ENCODE measurements at places on chromosomes 16 and 17.

DNA sequence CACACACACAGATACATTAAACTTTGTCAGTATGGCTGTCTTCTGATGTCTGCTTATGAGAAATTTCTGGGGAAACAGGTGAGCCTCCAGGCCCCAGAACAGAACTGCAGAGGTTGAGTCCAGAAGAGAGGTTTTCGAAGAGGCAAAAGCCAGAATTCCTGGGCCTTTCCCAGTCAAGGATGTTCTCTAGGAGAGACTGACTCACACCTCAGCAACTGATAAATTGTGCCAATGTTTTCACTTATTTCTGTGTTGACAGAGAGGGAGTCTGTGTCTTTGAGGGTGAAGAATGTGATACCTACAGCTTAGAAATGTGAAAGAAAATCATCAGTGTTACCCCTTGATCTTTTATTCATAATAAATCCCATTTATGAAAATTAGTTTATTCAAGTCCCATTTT lies 30.3 kb downstream of the LDHD start:
- DNase-seq: no peak

DNA sequence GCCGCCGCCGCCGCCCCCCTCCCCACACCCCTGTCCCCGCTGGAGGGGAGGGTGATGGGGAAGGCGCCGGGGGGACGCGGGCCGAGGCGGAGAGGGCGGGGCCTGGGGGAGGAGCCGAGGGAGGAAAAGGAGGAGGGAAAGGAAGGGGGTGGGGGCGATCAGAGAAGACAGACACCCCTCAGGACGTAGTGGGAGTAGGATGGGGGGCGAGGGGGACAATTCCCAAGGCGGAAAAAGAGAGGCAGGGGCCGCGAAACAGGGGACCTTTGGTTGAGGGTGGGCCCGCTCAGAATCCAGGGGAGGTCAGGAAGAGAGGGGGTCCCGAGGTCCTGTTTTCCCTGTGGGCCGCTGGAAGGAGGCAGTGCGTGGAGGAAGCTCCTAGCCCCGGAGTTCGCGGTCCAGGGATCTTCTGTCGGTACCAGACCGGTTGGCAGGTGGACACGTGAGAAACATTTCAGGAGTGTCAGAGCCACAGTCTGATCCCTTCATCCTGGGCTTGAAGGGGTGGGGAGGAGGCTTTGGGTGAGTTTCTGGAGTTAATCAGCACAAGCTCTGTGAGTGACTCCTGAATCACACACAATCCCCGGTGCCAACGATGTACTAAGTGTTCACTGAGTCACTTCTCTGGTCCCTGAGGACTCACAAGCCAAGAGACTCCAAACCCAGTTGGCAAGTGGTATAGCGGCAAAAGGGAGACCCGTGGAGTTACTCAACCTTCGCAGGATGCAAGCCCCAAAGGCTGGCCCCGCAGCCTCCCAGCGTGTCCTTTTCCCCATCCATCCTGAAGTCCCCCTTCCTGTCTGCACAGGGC lies at the start of gene XYLT1:
XYLT1 (minus strand) TSS at position 53 of the 811 bp plus-strand sequence. CDS start 164 bp downstream, outside the sequence.
- DNase-seq: no peak

GRCh38 chr17:63634163-63634562 lies 11.9 kb downstream of the MAP3K3 start:
- no peak for DNase-seq

- DNase-seq: no peak
Observed at GRCh38 chr16:27316038-27316680, 2.4 kb downstream of the IL4R start.

DNA sequence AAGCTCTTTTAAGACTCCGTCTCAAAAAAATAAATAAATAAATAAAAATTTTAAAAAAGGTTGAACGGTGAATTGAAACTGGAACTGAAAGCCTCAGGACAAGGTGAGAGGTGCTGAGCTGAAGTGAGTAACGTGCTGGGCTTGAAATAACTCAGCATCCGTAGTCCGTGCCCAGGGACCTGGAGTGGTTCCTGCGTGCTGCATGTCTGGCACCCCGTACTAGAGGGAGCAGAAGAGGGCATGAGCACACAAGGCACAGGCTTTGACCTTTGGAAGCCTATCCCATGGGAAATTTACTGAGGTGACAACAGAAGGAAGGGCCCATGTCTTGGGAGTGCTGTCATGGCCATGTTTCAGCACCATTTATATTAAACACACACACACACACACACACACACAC lies 4.5 kb upstream of the MEIOB start:
- DNase-seq: no peak

GRCh38 chr17:56710986-56711385 lies 117.5 kb downstream of the NOG start:
- no peak for DNase-seq

DNA sequence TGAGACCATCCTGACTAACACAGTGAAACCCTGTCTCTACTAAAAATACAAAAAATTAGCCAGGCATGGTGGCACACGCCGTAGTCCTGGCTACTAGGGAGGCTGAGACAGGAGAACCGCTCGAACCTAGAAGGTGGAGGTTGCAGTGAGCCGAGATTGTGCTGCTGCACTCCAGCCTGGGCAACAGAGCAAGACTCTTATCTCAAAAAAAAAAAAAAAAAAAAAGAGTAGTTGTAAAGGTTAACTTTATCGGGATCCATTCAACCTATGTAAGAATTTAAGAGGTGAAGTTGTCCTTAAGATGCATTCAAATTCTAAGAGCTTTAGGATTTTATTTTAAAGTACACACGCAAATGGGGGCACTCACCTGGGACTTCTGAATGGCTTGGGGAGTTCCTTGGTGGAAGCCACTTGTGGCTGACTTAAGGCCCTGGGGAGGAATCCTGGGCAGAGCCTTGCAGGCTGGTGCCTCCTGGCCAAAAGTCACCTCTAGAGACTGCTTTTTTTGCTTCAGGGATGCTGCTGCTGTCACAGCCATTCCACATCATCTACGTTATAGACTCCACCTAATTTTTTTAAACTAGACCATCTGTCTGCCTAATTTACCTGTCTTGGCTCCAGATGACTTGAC lies 3.3 kb downstream of the CTCF start:
- no peak for DNase-seq

GRCh38 chr17:7323731-7324437 lies 5.3 kb downstream of the NEURL4 start:
- peak; percentile 15 for DNase-seq

DNA sequence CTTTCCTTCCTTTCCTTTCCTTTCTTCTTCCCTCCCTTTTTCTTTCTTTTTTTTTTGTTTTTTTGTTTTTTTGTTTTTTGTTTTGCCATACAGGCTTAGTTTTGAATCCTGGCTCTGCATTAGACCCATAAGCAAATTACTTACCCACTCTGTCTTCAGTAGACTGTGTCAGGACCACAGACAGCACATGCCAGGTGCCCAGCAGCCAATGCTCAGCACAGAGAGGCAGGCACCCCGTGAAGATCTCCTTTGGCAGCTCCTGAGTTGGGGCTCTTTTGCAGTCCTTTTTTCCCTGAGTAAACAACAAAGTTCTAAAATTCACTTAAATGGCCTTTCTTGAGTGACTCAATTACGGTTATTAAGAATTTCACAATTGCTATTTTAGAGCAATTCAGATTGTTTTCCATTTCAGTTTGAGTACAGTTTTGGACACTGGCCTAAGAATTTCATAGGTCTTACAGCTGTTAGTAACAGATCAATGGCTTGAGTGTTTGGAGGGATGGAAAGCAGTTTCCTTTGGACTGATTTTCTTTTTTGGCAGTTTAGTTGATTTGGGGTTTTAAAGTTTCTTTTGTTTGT lies 26.2 kb upstream of the SLC5A11 start:
- DNase-seq: no peak

- DNase-seq: no peak
Observed at GRCh38 chr16:52997922-52998321, 54.8 kb downstream of the CHD9NB start.

GRCh38 chr16:57622361-57623250 lies 5.8 kb upstream of the ADGRG1 start:
- DNase-seq: no peak

GRCh38 chr16:4373909-4374742 lies 2.5 kb downstream of the VASN start:
- DNase-seq: no peak

GRCh38 chr16:17357307-17358062 lies 113.3 kb downstream of the XYLT1 start:
- no peak for DNase-seq

- DNase-seq: no peak
Observed at GRCh38 chr16:89332243-89332901, 114.9 kb downstream of the ZNF778 start.

DNA sequence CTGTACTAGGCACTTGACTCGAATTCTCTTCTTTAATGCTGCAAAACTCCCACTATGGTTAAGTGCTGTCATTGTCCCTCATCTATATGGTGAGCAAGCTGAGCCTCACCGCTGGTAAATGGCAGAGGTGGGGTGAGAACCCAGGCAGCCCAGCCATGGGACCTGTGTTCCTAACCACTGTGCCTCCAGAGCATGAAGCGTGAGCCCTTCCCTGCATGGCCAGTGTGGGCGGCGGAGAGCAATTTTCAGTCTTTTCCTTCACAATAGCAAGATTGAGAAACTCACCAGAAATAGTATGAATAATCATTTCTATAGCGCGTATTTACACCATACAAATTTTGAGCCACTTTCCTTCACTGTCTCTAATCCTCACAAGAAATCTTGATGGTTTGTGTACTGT lies 9.2 kb downstream of the BFAR start:
- no peak for DNase-seq

GRCh38 chr16:86573646-86574508 lies 4.5 kb upstream of the FOXL1 start:
- no peak for DNase-seq

- DNase-seq: no peak
Observed at GRCh38 chr17:44322236-44322895, 2.3 kb downstream of the SLC25A39 start.

- DNase-seq: peak; percentile 44
Observed at GRCh38 chr17:50297407-50297865, 23.2 kb downstream of the TMEM92 start.

DNA sequence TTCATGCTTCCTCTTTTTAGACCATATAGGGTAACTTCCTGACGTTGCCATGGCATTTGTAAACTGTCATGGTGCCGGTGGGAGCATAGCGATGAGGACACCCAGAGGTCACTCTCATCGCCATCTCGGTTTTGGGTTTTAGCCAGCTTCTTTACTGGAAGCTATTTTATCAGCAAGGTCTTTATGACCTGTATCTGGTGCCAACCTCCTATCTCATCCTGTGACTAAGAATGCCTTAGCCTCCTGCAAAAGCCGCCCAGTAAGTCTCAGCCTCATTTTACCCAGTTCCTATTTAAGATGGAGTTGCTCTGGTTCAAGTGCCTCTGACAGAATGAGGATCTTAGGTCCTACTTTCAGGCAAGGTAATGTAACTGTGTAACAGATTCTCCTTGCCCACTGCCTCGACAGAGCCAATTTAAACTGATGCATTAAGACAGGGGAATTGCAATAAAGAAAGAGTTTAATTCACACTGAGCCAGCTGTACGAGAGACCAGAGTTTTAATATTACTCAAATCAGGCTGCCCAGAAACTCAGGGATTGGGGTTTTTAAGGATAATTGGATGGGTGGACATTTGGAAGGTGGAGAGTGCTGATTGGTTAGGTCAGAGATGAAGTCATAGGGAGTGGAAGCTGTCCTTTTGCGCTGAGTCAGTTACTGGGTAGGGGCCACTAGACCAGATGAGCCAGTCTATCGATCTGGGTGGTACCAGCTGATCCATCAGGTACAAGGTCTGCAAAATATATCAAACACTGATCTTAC lies 59.9 kb upstream of the ATF7IP2 start:
- DNase-seq: no peak

DNA sequence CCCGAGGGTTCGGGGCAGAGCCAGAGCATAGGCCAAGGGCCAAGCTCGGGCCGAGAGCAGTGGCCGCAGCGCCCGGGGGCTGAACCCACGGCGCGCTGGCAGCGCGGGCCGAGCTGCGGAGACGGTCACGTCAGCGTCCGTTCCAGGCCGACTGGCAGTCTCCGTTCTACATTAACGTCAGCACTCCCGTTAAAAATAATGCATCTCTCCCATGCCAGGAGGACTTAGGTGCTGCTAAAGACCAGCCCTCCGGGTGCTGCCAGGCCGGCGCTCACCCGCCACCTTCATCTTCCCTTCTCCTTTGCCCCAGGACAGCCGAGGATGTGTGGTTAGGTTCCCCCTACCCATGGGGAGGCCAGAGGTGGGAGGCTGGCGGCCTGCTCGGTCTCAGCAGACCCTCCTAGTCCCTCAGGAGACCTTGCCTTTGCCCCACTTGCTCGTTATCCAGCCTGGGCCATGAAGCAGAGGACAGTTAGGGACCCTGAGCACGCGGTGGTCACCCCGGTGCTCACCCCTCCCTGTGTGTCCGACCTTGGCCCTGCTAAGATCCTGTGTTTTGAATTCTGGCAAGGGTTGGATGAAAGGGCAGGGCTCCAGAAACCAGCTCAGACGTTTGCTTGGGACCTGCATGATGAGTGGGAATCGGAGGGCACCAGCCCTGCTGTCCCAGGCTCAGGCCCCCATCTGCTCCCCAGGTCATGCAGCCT lies 572 bp downstream of the MPG start:
- DNase-seq: no peak

DNA sequence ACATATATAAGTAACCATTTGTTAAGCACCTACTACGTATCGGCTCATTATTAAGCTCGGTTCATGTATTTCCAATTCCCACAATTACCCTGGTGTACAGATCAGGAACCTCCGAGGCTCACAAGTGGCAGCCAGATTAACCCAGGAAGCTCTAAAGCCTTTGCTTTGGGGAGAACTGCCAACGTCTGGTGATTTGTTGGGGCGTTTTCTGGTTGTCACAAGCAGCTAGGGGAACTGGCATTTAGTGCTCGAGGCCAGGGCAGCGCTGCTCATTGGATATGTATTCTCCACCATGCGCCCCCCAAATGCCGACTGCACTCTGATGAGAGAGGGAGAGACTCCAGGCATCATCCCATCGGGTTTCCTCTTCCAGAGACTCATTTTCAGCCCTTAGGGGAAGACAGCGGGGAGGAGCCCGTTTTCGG lies 541 bp downstream of the ZNF18 start:
- DNase-seq: peak; percentile 20

All from stimulated activated CD8-positive, alpha-beta memory T cell treated with anti-CD3 and anti-CD28 coated beads, Interleukin-15, amount 100 ng/mL, for 4 hours (primary cell).